Kasumi-1 (cell line): ENCODE measurements at places on chromosomes 6 and 20.
A peak's percentile ranks its signal among the peaks of the same experiment; 100 is the strongest.

GRCh38 chr6:39204160-39204495, 25.1 kb downstream of the KCNK5 start:
- DNase-seq, result no peak

- DNase-seq, result no peak
Observed at GRCh38 chr6:166559662-166560061, 26.8 kb downstream of the RAMACL start.

DNA sequence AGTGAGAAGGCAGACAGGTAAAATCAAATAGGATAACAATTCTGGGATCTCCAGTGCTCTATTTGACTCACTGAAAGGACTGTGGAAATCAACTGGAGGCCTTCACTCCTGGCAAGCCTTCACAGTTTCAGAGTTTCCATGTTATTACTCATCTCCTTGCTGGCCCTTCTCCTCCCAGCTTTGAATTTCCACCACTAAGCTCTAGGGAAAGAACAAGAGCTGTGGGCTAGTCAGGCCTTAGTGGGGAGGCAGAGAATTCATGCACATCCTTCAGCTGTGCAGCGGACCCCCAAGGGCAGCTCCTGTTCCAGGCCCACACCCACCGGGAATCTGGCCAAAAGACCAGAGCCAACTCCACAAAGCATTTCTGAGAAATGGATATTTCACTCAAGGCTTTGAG, 26.0 kb downstream of the MYLIP start:
- no peak for DNase-seq

GRCh38 chr6:157586476-157587126, 205.6 kb downstream of the ZDHHC14 start:
- no peak for DNase-seq

DNA sequence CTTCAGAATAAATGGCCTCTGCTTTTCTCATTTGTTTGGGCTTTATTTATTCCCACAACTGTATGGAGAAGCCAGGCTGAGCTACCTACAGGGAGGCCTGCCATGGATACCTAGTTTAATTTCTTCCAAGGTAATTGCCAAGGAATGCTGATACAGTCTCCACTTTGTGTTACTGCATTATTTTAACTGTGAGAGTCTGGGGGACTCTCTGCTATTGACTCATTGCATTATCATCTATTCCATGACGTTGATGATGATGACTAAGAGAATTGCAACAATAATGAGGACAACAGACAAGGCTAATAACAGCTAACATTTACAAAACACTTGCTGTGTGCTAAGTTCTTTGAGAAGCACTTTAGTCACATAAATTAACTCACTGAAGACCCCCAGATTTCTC, 88.3 kb upstream of the COL21A1 start:
- no peak for DNase-seq

- DNase-seq, result peak; percentile 85
Observed at GRCh38 chr6:2738373-2738979, 12.2 kb downstream of the MYLK4 start.

- no peak for DNase-seq
Observed at GRCh38 chr6:7878401-7878964, 32.1 kb downstream of the TXNDC5 start.

- no peak for DNase-seq
Observed at GRCh38 chr6:34547701-34548644, 8.2 kb downstream of the SPDEF start.

GRCh38 chr20:23396950-23397627, 24.2 kb downstream of the NAPB start:
- no peak for DNase-seq

GRCh38 chr6:7145585-7145884, 37.8 kb downstream of the RREB1 start:
- DNase-seq, result no peak

DNA sequence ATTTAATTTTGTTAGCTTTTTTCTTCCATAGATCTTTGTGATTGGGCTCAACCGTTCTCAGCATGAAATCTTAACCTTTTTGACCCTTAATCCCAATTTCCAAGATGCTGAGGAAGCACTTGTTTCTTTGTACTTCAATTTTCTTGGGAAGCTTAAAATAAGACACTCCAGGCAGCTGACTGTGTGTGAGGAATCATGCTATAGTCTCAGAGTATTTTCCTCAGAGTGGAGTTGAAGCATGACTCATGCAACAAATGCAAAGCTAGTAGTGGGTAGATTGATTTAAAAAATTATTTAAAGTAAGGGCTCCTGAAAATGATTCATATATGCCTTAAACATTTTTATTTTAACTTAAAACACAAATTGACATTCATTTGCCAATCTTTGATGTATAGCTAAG, 168.7 kb downstream of the BTBD3 start:
- DNase-seq, result no peak

GRCh38 chr6:12196326-12196936, 93.7 kb upstream of the EDN1 start:
- no peak for DNase-seq

- DNase-seq, result no peak
Observed at GRCh38 chr6:156026486-156027247, 571.0 kb upstream of the NOX3 start.

DNA sequence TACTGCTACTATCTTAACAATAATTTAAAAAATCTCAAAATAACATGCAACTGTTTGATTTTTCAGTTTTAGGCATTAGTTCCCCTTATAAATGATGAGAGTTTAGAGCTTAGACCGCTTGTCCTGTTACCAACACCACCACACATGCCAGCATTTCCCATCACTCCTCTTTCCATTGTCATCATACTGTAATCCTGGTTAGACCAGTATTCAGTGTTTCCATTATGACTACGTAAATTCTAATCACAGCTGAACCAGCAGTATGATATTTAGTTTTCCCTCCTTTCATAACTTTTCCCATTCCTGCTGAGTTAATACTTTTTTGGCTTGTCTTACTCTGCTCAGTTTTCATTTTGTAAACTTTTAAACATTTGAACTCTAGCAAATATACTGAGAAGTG, 12.2 kb upstream of the TBC1D20 start:
- no peak for DNase-seq

DNA sequence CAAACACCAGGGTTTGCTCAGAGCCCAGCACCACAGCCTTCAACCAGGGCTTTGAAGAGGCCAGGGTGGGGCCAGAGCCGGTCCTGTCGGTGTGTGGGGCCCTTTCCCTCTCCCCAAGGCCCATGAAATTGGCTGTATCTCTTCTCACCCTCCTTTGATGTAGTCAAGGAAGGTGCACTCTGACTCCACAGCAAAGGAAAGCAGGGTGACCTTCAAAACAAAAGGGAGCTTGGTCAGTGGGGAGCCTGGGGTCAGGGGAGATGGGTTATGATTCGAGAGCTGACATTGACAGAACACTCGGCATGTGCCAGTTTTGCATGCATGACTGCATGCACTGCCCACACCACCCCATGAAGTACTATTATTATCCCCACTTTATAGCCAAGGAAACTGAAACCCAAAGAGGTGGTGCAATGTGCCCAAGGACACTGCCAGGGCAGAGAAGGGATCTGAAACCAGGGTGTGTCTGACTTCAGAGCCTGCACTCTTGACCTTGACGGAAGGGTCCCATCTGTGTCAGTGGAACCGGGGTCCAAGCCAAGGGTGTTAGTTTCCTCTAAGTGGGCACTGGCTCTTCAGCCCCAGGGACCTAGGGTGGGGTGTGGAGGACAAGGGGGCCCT, 55.4 kb downstream of the RAB44 start:
- DNase-seq, result no peak

DNA sequence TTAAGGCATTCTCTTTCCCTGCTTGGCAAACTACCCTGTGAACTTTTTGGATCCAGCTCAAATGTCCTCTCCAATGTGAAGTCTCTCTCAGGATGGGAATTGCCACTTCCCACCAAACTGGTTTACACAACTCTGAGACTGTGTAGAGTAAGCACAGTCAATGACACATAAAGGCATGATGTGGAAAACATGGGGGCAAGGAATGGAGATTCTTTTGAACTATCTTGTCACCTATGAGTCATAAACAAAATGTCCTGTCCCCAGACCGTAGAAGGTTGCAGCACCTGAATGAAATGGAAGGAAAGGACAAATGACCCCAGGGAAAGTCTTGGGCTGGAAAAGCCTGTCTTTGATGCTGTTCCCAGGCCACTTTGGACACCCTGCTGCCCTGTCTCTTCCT, 11.0 kb upstream of the KIF13A start:
- no peak for DNase-seq

- peak; percentile 88 for DNase-seq
Observed at GRCh38 chr6:116945809-116946208, 68.8 kb downstream of the RFX6 start.

GRCh38 chr6:24774696-24775519, at the start of gene GMNN:
GMNN (plus strand) TSS chr6:24774937; CDS start chr6:24777247, 2,310 bp downstream.
- peak; percentile 97 for DNase-seq

GRCh38 chr6:148249679-148250375, 92.8 kb upstream of the SASH1 start:
- no peak for DNase-seq

GRCh38 chr6:169339025-169339424, 85.4 kb upstream of the THBS2 start:
- no peak for DNase-seq

DNA sequence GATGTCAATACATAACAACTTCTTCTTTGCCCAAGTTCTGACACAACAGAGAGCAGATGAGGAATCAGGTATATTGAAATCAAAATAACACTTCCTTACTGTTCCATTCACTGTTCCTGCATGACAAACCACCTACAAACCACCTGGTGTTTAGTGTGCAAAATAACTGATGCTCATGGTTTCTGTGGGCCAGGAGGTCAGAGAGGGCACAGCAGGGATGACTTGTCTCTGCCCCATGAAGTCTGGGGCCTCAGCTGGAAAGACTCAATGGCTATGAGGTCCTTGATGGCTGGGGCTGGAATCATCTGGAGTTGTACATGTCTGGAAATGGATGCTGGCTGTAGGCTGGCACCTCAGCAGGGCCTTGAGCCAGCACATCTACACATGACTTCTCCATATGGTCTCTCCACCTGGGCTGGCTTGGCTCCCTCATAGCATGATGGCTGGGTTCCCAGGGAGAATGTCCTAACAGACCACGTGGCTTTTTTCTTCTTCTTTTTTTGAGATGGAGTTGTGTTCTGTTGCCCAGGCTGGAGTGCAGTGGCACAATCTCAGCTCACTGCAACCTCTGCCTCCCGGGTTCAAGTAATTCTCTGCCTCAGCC, 7.4 kb upstream of the COX4I2 start:
- no peak for DNase-seq

DNA sequence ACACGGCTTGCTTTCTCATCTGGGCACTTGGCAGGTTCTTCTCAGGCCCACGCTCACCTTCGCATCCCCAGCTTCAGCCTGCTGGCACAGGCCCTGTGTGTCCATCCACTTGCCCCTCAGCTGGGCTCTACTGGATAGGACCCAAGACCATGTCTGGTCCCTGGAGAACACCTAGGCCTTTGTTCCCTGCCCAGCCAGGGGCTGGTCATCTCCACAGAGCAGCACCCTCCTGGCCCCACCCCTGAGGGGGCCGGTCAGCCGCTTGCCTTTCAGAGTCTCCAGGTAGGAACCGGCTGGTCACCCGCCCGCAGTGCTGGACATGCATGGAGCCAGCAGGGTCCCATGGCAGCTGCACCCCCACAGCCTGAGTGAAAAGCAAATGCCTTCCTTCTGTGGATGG, 191.2 kb downstream of the SYNDIG1 start:
- DNase-seq, result no peak
